ENCODE measurements at places on chromosomes 12 and 14.

GRCh38 chr14:92978229-92979021, 55.5 kb downstream of the CHGA start:
- DNase-seq = no peak

DNA sequence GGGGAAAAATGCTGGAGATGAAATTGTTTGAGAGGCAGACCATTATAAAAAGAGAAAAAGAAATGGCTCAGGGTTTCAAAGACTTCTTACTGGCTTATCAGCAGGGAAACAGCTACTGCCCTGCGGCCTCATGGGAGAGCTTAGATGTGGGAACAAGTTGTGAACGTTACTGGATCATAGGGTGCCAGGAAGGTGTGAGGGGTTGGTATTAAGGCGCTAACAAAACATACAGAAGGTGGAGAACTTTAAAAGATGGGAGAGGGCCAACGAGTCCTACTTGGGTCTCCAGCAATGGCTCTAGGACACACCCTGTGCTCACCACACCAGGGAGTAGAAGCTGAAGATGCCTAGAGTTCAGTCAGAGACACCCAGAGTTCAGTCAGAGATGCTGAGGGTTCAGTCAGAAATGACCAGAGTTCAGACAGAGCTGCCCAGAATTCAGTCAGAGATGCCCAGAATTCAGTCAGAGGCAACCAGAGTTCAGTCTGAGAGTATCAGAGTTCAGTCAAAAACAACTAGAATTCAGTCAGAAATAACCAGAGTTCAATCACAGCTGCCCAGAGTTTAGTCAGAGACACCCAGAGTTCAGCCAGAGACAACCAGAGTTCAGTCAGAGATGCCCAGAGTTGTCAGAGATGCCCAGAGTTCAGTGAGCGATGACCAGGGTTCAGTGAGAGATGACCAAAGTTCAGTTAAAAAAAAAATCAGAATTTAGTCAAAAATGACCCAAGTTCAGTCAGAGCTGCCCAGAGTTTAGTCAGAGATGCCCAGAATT, 1103.6 kb downstream of the BCL11B start:
- no peak for DNase-seq

GRCh38 chr12:22231836-22232235, 102.7 kb downstream of the ST8SIA1 start:
- no peak for DNase-seq

DNA sequence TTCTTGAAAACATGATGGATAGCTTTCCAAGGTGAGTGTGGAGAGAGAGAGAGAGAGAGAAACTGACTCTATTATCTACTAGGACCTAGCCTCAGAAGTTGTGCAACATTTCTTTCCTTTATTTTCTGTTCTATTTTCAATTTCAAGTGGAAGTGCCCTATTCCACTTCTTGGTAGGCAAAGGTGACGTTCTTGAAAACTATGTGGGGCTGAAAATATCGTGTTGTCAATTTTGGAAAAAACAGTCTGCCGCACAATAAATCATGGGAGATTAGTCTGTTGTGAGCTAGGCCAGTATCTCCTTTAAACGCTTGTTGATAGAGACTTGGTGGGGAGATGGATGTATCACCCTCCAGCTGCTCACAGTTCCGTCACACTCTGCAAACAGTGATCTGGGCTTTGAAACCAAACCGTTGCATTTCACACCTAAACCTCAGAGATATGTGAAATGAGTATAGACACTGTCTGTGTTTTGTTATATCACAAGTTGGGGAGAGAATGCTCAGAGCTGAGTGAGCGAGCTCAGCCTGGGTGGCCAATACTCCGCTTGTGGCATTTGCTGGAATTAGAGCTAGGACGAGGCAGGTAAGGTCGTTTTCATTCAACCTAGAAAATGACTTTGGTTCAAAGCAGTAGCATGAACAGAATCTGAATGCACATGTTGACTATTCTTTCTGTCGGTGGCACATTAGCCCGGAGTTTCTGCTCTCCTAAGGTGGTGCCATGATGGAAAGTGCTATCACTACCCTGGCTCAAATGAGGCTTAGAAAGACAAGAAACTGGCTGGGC, 75.1 kb upstream of the ST8SIA1 start:
- DNase-seq = peak; percentile 25
